ENCODE measurements at places on chromosomes 1 and 21. TPM values are rescaled to one million over a fixed set of nuclear protein-coding genes. Genes with fewer than 3 reads are reported as not detected.

- no peak overlapping the region for H3K27ac ChIP-seq
- no peaks in the 10 kb centered on the region for H3K27me3 ChIP-seq
- peaks cover 23% of the 10 kb centered on the region for H3K4me1 ChIP-seq
Observed at GRCh38 chr1:153779781-153780541, 4.8 kb downstream of the SLC27A3 start.

GRCh38 chr1:210321131-210321530, 7.6 kb upstream of the HHAT start:
- peaks cover 13% of the 10 kb centered on the region for H3K4me1 ChIP-seq
- H3K27ac ChIP-seq = peak overlapping the region; percentile 57
- H3K36me3 ChIP-seq = peaks cover 6% of the 10 kb centered on the region
- DNase-seq = no peak

GRCh38 chr1:198064181-198064580, 92.6 kb upstream of the NEK7 start:
- H3K27ac ChIP-seq = no peak overlapping the region
- H3K36me3 ChIP-seq = no peaks in the 10 kb centered on the region
- peaks cover 12% of the 10 kb centered on the region for H3K4me1 ChIP-seq
- H3K4me3 ChIP-seq = no peak overlapping the region
- no peak for DNase-seq

GRCh38 chr1:89129911-89130310, 4.0 kb upstream of the GBP2 start:
- H3K36me3 ChIP-seq = no peaks in the 10 kb centered on the region
- DNase-seq = no peak
- H3K4me3 ChIP-seq = no peak overlapping the region
- no peak overlapping the region for H3K27ac ChIP-seq

DNA sequence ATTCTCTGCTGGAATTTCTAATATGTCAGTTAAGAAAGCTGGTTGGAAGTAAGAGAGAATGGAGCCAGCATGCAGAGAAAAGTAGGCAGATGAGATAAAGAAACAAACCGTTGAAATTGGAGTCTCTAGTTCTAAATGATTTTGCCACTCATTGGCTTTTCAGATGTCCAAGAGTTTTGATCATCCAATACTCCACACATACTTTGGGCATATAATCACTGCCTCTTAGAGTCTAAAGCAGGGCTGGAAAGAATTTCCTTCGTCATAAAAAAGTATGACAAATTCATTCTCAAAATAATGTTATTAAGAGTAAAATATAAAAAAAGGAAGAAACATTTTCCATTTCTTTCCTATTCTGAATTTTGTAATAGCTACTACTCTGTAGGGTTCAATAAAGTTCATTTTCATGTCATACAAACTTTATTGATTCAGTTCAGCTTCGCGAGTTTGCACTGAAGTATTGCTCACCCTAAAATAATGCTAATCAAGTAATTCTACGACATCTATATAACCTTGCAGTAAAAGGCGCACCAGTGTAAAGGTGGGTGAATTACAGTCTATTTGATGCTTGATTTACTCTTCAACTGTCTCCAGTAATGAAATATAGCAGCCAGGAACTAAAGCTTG, 1556.6 kb downstream of the NCAM2 start:
- DNase-seq = no peak
- H3K4me1 ChIP-seq = peaks cover 6% of the 10 kb centered on the region
- no peaks in the 10 kb centered on the region for H3K36me3 ChIP-seq
- H3K4me3 ChIP-seq = no peak overlapping the region

DNA sequence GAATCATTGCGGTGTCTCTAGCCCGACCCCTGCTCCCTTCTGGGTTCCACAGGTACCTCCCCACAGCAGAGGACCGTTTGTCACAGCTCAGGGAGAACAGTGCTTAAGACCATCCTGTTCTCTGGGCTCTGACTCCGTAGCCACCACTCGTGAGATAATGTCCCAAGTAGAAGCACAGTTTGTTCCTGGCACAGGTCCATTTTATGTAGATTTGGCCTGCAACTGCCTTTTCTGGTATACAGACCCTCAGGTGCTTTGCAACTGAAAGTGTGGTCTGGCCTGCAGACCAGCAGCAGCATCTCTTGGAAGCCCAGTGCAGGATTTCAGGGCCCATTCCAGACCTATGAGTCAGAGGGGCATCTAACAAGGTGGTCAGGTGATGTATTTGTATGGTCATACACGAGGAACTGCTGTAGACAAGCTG, 28.4 kb upstream of the TMEM125 start:
- H3K4me3 ChIP-seq = no peak overlapping the region
- H3K36me3 ChIP-seq = no peaks in the 10 kb centered on the region
- DNase-seq = peak; percentile 34
- H3K27me3 ChIP-seq = no peaks in the 10 kb centered on the region

GRCh38 chr1:180343921-180344769, 114.1 kb downstream of the LHX4 start:
- no peak overlapping the region for H3K4me3 ChIP-seq
- no peak overlapping the region for H3K27ac ChIP-seq
- H3K4me1 ChIP-seq = peaks cover 4% of the 10 kb centered on the region
- no peak for DNase-seq
- no peaks in the 10 kb centered on the region for H3K27me3 ChIP-seq

DNA sequence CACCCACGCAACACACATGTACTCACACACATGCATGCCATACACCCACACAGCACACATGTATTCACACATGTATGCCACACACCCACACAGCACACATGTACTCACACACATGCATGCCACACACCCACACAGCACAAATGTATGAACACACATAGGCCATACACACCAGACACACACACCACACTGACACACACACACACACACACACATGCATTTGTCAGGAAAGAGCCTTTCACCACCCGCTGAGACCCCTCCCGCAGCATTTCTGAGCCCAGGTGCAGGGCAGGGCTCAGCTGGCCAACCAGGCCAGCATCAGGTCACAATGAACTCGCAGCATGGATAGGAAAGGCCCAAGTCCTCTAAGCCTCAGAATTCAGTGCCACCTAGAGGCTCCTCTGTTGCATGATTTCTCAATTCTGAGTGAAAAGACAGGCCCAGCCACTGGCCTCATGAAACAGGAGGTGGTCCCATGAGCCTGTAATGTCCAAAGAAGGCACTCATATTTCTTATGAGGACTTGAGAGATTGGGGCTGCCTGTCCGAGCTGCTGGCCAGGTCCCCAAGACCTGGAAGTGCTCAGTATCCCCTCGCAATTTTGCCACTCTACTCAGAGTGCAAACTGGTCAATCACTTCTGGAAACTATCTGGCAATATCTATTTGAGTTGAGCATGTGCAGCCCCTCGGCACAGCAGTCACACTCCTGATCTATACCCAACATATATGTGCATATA, 57.3 kb downstream of the PSMG1 start:
- no peaks in the 10 kb centered on the region for H3K27me3 ChIP-seq
- H3K4me3 ChIP-seq = no peak overlapping the region
- H3K4me1 ChIP-seq = peaks cover 2% of the 10 kb centered on the region
- H3K27ac ChIP-seq = peak overlapping the region; percentile 9
- DNase-seq = no peak
- peaks cover 2% of the 10 kb centered on the region for H3K36me3 ChIP-seq

GRCh38 chr1:218698141-218698540, 353.0 kb downstream of the TGFB2 start:
- H3K27me3 ChIP-seq = no peaks in the 10 kb centered on the region
- no peak for DNase-seq
- no peak overlapping the region for H3K27ac ChIP-seq
- H3K36me3 ChIP-seq = no peaks in the 10 kb centered on the region
- H3K4me1 ChIP-seq = peaks cover 33% of the 10 kb centered on the region
- H3K4me3 ChIP-seq = no peak overlapping the region

- H3K4me3 ChIP-seq = no peak overlapping the region
- no peaks in the 10 kb centered on the region for H3K27me3 ChIP-seq
- H3K36me3 ChIP-seq = peaks cover 22% of the 10 kb centered on the region
- DNase-seq = no peak
Observed at GRCh38 chr1:100927276-100927675, 31.4 kb downstream of the SLC30A7 start.

DNA sequence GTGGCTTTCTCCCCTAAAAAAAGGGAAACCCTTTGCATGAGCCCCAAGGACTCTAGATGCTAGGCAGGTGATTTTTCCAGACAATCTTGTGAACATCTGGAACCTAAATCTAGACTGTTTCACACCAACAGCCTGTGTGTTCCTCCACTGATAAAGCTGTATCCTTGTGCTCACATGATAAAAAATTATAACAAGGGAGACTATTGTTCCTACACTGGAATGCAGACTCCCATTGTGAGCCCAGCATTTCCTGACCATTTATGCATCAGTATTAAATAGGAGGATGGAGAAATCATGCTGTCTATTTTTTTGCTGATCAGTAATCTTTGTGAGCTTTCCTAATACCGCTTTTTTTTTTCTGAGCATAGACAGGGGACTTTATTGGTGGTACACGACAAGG, 52.5 kb downstream of the ZNF697 start:
- no peak overlapping the region for H3K27ac ChIP-seq
- DNase-seq = no peak
- H3K27me3 ChIP-seq = no peaks in the 10 kb centered on the region
- peaks cover 6% of the 10 kb centered on the region for H3K4me1 ChIP-seq

DNA sequence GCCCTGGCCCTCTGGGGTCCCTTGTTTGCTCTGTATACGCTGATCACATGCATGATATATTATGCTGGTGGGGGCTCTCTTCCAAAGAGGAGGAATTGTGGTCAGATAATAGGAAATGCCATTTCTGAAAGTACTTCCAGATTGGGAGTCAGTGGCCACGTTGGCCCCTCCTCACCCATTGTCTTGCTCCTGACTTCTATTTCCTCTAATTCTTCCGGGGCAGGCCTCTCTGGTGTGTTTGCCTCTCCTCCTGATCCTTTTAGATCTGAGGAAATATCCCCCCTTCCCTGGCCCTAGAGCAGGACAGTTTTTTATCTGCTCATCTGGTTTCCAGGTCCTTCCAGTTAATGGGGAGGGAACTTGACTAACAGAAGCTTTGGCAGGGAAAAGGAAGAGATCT, 2.9 kb downstream of the VANGL2 start:
- H3K4me3 ChIP-seq = peak overlapping the region; percentile 20
- no peaks in the 10 kb centered on the region for H3K36me3 ChIP-seq
- peaks cover 60% of the 10 kb centered on the region for H3K4me1 ChIP-seq
- peak; percentile 13 for DNase-seq

- peak within 1 kb of the TSS; percentile 86 for H3K4me3 ChIP-seq
- peak; percentile 82 for DNase-seq
- H3K27me3 ChIP-seq = no peaks in the 10 kb centered on the region
- no peaks in the 10 kb centered on the region for H3K36me3 ChIP-seq
Observed at GRCh38 chr1:14598498-14599182, at the start of gene KAZN. TSS of gene KAZN (plus strand) at chr1:14598685.

- DNase-seq = no peak
- H3K27me3 ChIP-seq = peaks cover 58% of the 10 kb centered on the region
- H3K36me3 ChIP-seq = no peaks in the 10 kb centered on the region
- H3K4me3 ChIP-seq = no peak overlapping the region
- no peak overlapping the region for H3K27ac ChIP-seq
- no peaks in the 10 kb centered on the region for H3K4me1 ChIP-seq
Observed at GRCh38 chr21:36723371-36723881, 24.5 kb downstream of the SIM2 start.

- H3K36me3 ChIP-seq = peaks cover 60% of the 10 kb centered on the region
- peaks cover 31% of the 10 kb centered on the region for H3K4me1 ChIP-seq
- no peak overlapping the region for H3K27ac ChIP-seq
- H3K27me3 ChIP-seq = no peaks in the 10 kb centered on the region
- DNase-seq = no peak
Observed at GRCh38 chr1:201783572-201783971, 45.4 kb upstream of the IPO9 start.

DNA sequence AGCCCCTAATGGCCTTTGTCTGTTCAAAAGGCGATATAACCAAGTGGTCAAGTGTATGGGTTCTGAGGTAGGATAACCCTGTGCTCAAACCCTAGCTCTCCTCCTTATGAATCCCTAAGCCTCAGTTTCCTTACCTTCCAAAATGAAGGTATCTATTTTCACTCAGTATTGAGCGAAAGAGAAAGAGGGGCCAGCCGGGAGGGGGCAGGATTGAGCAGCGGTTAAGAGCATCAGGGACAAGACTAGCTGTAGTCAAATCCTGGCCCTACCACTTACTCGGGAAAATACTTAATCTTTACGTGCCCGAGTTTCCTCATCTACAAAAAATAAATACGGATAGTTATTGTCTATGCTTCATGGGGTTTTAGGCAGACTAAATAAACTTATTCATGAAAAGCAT, 25.7 kb downstream of the LY9 start:
- peaks cover 6% of the 10 kb centered on the region for H3K4me1 ChIP-seq
- DNase-seq = no peak
- no peaks in the 10 kb centered on the region for H3K36me3 ChIP-seq
- H3K27ac ChIP-seq = no peak overlapping the region
- no peak overlapping the region for H3K4me3 ChIP-seq

DNA sequence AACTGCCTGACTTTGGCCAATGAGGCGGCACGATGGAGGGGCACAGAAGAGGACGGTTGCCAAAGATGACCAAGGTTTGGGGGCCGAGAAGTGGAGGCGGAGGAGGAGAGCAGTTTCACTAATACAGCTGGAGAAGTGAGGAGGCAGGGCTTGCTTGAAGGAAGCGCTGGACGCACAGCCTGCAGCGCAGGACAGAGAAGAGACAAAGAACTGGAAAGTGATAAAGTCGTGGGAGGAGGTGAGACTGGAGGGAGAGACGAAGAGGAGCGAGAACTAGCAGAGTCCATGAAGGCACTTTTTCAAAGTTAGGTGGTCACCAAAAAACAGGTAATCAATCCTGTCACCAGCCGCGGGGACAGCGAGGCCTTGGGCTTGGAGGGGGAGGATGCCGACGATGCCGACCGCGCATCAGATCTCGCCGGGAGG, 771 bp downstream of the PACC1 start:
- peak overlapping the region; percentile 52 for H3K27ac ChIP-seq
- peaks cover 22% of the 10 kb centered on the region for H3K36me3 ChIP-seq
- no peaks in the 10 kb centered on the region for H3K27me3 ChIP-seq
- DNase-seq = no peak

- peaks cover 2% of the 10 kb centered on the region for H3K4me1 ChIP-seq
- H3K36me3 ChIP-seq = no peaks in the 10 kb centered on the region
- H3K27ac ChIP-seq = no peak overlapping the region
- no peak for DNase-seq
- no peaks in the 10 kb centered on the region for H3K27me3 ChIP-seq
Observed at GRCh38 chr1:168179438-168180147, 831 bp downstream of the TIPRL start.

- peaks cover 14% of the 10 kb centered on the region for H3K27me3 ChIP-seq
- H3K27ac ChIP-seq = no peak overlapping the region
- H3K4me3 ChIP-seq = no peak overlapping the region
- no peak for DNase-seq
- no peaks in the 10 kb centered on the region for H3K36me3 ChIP-seq
Observed at GRCh38 chr1:95503278-95504030, 269.4 kb downstream of the RWDD3 start.

- no peaks in the 10 kb centered on the region for H3K27me3 ChIP-seq
- H3K27ac ChIP-seq = no peak overlapping the region
- no peak for DNase-seq
- H3K36me3 ChIP-seq = peaks cover 27% of the 10 kb centered on the region
- H3K4me1 ChIP-seq = no peaks in the 10 kb centered on the region
Observed at GRCh38 chr1:95028954-95029353, 43.8 kb downstream of the ALG14 start.

Gene AGMAT
- 0.25 TPM for total RNA-seq

Gene KAZN
- 36.3 TPM for total RNA-seq

Gene POFUT2
- total RNA-seq = 63.4 TPM

Gene KRTAP10-10
- total RNA-seq = not detected

Gene NR1I3
- total RNA-seq = not detected

Gene IGSF9
- 77.5 TPM for total RNA-seq

Gene GPR161
- total RNA-seq = 34.6 TPM

Gene RYR2
- 6.1 TPM for total RNA-seq

Gene GRIK1
- 5.4 TPM for total RNA-seq

Gene FCRL5
- total RNA-seq = not detected

Gene DIP2A
- 56.9 TPM for total RNA-seq

All from mesothelial cell of epicardium (in vitro differentiated cells).